ENCODE measurements at places on chromosomes 3 and 15.

DNA sequence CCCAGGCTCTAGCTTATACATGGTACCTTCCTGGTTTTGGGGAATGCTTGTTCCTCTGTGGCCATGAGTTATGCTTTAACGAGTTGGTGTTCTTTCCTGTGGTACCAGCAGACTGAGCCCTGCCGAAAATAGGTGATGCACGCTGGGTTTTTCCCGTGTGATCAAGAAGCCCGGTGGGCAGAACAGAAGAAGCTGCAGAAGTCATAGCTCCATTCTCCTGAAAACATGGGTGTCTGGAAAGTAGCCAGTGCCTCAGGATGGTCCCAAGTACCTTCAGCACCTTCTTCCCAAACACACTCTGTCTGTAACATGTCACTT lies 25.2 kb downstream of the MAPKBP1 start:
- DNase-seq = no peak

GRCh38 chr3:42843713-42844411 lies 31.8 kb downstream of the CYP8B1 start:
- DNase-seq = no peak

GRCh38 chr3:148026009-148026588 lies 616.9 kb downstream of the ZIC1 start:
- DNase-seq = no peak

DNA sequence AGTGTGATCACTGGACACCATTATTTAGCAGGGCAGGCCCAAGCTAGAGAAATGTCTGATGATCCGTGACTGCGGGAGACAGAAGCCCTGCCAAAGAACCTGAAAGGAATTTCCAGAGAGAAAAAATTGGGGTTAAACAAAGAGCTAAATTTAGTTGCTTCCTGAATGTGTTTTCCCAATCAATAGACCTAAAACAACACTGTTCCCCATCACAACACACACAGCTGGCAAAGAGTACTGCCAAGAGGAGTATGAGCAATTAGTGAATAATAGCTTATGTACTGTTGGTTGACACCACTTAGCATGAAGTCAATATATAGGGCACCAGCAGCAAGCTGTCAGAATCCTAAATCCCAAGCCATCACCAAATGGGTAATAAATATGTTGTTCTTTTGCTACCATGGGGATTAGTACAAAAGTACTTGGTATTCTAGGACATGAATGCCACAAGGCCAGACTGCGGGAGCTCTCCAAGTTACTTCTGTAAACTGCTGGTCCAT lies 35.7 kb downstream of the CLK3 start:
- DNase-seq = no peak

DNA sequence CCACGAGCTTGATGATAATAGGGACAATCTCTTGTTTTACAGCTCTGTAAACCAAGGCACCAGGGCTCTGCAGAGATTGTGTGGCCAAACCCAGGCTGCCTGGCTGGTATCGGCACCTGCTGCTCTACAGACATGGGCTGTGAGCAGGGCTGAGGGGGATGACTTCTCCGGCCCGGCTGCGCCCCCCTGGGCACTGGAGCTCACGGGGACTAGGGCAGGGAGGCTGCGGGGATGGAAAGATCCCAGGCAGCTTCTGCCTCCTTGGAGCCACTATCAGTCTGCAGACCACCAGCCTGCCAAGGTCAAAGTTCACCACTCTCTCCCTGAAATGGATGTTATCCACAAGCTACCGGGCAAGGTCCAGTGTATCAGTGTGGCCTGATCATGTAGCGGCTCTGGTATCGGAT lies 22.0 kb upstream of the PIGZ start:
- DNase-seq = no peak

GRCh38 chr3:182618085-182618732 lies 175.1 kb upstream of the ATP11B start:
- DNase-seq = no peak

- no peak for DNase-seq
Measured at GRCh38 chr3:119944091-119944490, 150.2 kb downstream of the GSK3B start.

GRCh38 chr3:33438284-33438668 lies 1.9 kb downstream of the UBP1 start:
- DNase-seq = no peak

DNA sequence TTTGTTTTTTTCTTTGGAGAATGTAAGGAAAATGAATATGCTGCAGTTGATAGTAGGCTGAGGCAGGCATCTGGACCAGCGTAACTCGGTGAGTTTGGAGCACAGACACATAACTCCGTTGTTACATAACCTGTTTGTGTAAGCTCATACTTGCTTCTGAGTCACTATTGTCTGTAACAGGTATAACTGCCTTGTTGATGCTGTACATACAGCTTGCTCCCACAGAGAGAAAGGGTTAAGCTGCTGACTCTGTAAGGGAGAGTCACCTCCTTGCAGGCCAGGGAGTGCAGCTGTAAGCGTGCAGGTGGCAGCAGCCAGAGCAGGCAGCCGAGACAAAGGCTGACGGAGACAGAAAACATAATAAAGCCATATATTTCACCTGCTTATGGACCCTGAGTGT lies 20.4 kb downstream of the RETNLB start:
- no peak for DNase-seq

- DNase-seq = no peak
Measured at GRCh38 chr3:113783463-113783862, 36.6 kb downstream of the ATP6V1A start.

- no peak for DNase-seq
Measured at GRCh38 chr15:100438570-100438969, 90.2 kb downstream of the CERS3 start.

DNA sequence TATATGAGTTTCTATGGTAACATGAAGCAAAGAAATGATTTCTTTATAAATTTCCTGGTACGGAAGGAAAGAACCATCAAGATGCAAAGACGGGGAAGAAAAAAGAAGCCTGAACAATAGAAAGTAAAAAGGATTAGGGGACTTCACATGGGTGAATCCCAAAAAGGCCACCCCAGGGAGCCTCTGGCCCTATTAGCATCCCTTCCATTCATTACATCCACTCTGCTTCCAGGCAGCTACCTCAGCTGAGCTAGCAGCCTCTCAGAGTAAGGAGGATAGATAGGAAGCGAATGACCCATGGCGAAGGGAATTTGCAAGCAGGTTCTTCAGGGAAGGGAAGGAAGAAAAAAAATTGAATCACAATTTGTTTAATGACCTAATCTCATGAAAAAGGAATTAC lies 81.6 kb downstream of the GABRB3 start:
- DNase-seq = no peak

DNA sequence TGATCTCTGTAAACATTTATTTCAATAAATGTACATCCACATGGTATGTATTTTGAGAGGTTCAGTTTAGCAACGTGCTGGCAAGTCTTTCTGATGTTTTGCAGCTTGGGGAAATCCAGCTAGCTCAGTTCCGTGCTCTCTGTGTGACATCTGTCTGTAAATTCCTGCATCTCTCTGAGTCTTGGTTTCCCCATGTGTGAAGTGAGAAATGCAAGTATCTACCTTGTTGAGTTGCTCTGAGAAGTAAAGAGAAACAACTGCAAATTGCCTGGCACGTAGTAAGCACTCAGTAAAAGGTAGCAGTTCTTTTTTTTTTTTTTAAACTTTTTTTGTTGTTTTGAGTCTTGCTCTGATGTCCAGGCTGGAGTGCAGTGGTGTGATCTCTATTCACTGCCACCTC lies 30.2 kb upstream of the MORF4L1 start:
- DNase-seq = no peak

- DNase-seq = peak; percentile 27
Measured at GRCh38 chr3:44439499-44440295, 37.8 kb downstream of the ZNF445 start.

DNA sequence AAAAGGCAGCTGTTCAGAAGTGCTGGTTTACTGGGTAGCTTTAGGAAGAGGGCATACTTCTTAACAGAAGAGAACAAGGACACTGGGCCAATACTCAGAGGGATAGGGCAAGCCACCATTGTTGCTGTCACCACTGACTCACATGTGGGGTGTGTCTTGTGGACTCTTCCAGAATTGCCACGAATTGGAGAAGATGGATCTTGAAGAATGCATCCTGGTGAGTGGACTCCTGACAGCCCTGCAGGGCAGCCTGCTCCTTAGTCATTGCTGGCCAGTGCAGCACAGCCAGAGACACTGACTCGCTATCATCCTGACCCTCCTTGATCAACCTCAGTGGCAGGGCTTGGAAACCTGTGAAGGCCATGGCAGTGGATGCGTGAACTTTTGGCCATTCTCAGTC lies 62.3 kb downstream of the UBP1 start:
- no peak for DNase-seq

GRCh38 chr3:24943961-24944360 lies 449.3 kb upstream of the THRB start:
- DNase-seq = no peak

DNA sequence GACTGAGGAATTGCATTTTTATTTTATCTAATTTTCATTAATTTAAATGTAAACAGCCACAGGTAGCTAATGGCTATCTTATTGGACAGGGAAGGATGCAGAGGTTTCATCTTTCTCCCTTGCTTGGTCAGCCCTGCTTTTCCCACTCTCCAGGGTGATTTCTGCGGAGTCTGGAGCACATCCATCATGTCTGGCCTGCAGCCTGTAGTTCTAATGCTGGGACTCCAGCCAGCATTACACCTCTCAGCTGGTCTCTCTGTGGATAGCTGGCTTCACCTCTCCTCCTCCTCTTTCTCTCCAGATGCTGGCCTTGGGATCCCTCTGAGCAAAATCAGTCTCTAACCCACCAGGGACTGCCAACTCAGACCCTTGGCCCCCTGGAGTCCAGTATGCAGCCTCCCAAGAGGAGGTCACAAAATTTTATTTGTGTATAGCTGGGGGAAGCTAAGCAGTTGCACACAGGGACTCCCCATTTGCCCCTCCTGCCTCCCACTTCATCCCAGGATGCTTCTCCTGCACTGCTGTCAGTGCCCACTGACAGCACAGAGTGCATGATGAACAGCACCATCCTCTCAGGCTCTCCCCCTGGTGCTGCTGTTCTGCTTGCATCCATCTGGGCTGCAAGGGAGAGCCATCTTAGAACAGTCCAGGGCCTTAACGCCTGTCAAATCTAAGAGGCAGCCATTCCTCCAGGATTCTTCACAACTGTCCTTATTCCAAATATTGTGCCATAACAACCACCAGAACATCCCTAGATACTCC lies 1.7 kb downstream of the BFSP2 start:
- no peak for DNase-seq

DNA sequence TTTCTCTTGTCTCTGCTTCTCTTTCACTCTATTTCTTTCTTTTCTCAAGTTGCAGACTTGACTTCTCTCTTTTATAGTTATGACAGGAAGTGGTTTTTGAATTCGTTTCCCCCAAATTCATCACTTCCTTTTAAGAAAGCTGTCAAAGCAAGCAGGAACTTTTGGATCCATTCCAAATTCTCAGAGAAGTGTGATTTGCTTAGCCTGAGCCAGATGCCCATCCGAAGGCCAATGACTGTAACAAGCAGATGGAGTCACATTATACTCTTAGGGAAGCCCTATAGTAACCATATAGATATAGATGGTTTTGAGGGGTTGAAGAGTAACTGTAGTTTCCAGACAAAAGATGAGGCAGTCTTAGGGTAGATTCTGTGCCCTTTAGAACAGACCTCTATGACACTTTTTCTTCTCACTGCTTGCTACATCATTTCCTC lies 592.0 kb upstream of the KCNMB2 start:
- no peak for DNase-seq

GRCh38 chr15:42992626-42993025 lies 72.0 kb upstream of the TTBK2 start:
- no peak for DNase-seq

DNA sequence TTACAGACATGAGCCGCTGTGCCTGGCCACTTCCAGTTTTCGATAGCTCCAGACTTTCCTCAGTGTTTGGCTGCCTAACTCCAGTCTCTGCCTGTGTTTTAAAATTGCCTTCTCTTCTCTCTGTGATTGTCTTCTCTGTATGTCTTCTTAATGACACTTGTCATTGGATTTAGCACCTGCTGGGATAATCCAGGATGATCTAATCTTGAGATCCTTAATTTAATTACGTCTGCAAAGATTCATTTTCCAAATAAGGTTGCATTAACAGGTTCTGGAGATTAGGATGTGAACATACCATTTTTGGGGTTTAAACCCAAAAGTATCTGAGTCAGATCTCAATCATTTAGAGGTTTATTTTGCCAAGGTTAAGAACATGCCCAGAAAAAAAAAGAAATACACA lies 222.2 kb upstream of the PDZRN3 start:
- no peak for DNase-seq

- DNase-seq = no peak
Measured at GRCh38 chr15:78182336-78182700, 33.2 kb downstream of the IDH3A start.

DNA sequence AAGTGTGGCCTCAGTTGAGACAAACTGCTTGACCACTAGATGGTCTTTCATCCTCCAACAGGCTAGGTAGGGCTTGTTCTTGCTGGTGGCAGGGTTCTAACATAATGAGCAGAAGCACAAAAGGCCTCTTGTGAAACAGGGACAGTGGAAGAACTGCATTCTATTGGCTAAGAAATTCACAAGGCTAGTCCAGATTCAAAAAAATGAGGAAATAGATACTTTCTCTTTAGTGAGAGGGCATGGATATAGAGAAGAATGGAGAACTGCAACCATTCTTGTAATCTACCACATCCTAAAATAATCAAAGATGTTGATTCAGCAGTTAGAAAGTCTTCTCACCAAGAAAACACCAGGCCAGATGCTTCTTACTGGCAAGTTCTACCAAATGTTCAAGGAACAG lies 143.7 kb upstream of the LRIG1 start:
- DNase-seq = no peak

DNA sequence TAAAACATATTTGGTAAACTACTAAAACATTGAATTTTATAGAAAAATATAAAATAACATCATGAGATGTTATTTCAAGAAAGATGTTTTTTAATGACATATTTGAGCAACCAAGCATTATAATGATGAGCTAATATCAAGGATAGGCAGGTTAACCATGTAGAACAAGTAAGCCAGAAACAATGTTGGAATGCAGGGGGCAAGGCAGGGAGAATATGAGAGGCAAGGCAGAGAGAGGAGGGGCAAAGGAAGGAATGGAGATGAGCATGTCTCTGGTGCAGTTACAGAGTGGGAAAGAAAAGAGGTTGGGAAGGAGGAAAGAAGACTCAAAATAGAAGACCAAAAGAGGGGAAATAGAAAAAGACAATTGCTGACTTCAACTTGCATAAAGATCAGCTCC lies 390.4 kb downstream of the MCTP2 start:
- DNase-seq = no peak

Measured in T follicular helper cell (primary cell).